Psoas muscle (tissue), 8 donors: ENCODE measurements at places on chromosomes 7 and 10.

DNA sequence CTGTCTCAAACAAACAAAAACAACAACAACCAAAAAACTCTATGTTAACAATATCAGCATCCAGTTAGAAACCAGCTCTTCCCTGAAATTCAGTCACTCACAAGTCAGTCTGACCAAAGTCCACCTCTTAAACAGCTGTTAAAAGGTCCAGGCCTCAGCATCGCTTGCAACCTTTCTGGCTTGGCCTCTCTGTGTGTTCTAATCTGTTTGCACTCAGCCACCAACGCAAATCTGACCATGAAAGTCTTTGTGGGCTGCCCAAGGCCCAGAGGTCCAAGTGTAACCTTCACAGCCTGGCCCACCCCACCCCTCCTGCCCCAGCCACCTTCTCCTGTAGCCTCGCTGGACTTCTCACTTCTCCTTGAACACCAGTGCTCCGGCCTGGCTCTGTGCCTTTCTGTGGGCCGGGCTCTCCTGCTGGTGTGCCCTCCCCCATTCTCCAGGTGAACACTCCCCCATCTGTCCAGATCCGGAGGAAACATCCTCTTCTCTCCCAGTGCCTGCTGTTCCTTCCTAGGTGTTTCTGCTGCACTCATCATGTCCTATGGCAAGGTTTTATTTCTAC is 72.2 kb upstream of the EFCAB10 start:
- peaks cover 27% of the 10 kb centered on the region for H3K4me1 ChIP-seq
- no peak for DNase-seq
- H3K36me3 ChIP-seq, result no peaks in the 10 kb centered on the region
- H3K4me3 ChIP-seq, result no peak overlapping the region

- no peak overlapping the region for H3K27ac ChIP-seq
- H3K4me3 ChIP-seq, result peak overlapping the region; percentile 68
- no peaks in the 10 kb centered on the region for H3K36me3 ChIP-seq
- no peak for DNase-seq
Observed at GRCh38 chr7:25893436-25893835, 258.6 kb upstream of the NFE2L3 start.

- H3K36me3 ChIP-seq, result no peaks in the 10 kb centered on the region
- no peak overlapping the region for H3K27ac ChIP-seq
- H3K27me3 ChIP-seq, result no peaks in the 10 kb centered on the region
- no peak for DNase-seq
Observed at GRCh38 chr10:62183442-62183841, 85.2 kb downstream of the RTKN2 start.

- H3K27me3 ChIP-seq, result no peaks in the 10 kb centered on the region
- no peak overlapping the region for H3K4me3 ChIP-seq
- no peak for DNase-seq
- no peaks in the 10 kb centered on the region for H3K36me3 ChIP-seq
Observed at GRCh38 chr10:16602104-16602775, 80.6 kb upstream of the C1QL3 start.
